ENCODE measurements at places on chromosomes 3 and 15.
A peak's percentile ranks its signal among the peaks of the same experiment; 100 is the strongest.

DNA sequence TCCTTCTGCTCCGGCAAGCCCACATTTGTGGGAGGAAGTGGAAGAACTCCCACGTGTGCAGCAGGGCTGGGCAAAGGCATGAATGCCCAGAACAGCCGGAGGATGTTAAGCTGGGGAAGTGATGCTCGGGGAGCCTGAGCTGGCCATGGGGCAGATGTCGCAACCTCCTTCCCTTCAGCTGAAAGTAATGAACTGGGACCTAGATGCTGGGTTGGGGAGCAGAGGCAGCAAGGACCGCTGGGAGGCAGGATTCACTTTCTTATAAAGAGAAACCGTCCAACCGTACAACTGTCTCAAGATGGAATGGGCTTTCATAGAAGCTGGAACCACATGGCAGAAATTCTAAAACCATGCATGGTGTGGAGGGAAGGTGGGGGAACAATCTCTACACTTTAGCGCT is 290.9 kb downstream of the OCA2 start:
- DNase-seq, result no peak

GRCh38 chr3:123130079-123130750 is 63.4 kb downstream of the PDIA5 start:
- no peak for DNase-seq

DNA sequence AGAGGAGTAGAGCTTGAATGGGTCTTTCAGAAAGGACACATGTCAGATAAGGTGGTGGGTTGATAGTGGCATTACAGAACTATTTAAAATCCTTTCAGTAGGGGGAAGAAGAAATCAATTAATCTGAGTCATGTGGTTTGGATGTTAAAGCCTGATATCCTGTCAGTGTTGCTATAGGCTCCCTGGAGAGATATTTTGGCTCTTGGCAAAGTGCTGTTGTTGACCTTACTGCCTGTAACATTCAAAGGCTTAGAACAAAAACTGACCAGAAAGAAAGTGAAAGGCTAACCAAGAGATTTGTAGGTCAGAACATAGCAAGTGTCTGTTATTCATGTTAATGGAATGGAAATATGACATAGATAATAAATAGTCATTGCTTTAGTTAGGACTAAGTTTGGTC is 552.9 kb downstream of the DIPK2A start:
- no peak for DNase-seq

DNA sequence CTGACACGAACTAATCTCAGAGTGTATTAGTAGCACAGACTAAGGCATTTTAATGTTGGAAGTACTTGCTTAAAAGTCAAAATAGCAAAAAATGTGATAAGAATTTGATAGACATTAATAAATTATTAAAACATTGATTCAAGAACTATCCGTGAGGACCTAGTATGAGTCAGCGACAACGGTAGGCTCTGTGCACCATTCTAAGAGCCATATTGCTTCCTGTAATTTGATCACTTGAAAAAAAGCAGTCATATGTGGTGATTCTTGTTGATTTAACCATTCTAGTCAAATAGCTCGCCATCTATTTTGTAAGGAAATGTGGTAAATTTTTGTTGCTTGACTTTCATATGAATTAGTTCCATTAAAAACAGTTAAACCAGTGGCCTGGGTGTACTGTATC is 534.9 kb upstream of the ARRDC4 start:
- no peak for DNase-seq

GRCh38 chr15:40925863-40926658 is 3.1 kb upstream of the DLL4 start:
- DNase-seq, result peak; percentile 22

GRCh38 chr3:187943677-187944389 is 198.6 kb upstream of the BCL6 start:
- peak; percentile 38 for DNase-seq

- no peak for DNase-seq
These were observed 534.2 kb downstream of the NSUN3 start for GRCh38 chr3:94596887-94597566.

DNA sequence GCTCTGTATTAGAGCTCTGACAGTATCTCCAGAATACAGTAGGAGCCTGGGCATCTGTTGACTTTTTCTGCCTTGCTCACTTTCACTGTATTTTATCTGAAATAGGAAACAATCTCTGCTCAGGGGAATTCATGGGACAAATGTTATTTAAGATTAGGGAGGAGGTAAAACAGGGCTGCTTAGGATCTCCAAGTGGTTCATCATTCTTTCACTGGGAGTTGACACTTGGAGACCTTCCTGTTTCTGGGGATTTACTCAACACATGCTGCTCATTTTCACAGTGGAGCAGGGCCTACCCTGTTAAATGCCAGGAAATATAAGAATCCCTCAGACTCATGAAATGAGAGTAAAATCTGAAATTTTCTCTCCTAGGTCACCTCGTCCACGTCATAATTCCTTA is 185.5 kb downstream of the GAP43 start:
- DNase-seq, result no peak

GRCh38 chr3:23785882-23786281 is 19.9 kb upstream of the UBE2E1 start:
- DNase-seq, result peak; percentile 36

- DNase-seq, result no peak
These were observed 7.3 kb downstream of the GMNC start for GRCh38 chr3:190855151-190855550.

GRCh38 chr3:43405888-43406642 is 119.7 kb downstream of the SNRK start:
- DNase-seq, result no peak

- DNase-seq, result no peak
These were observed 375.0 kb downstream of the WDR72 start for GRCh38 chr15:53384417-53384816.

DNA sequence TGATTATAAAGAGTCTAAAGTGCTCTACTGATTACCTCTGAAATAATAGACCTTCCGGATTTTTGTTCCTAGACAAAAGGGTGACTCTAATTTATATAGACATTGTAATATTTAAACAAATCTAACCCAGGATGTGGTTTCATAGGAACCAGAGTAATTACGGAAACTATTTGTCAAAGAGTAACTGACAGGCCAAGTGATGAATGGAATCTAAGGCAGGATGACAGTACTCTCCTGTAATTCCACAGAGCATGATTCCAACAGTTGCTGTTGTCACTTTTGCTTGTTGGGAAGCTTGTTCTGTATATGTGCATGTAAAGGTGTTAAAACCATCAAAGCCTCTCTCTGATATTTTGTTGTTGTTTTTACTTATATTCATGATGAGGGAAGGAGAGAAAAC is 1141.0 kb downstream of the IGSF11 start:
- no peak for DNase-seq

DNA sequence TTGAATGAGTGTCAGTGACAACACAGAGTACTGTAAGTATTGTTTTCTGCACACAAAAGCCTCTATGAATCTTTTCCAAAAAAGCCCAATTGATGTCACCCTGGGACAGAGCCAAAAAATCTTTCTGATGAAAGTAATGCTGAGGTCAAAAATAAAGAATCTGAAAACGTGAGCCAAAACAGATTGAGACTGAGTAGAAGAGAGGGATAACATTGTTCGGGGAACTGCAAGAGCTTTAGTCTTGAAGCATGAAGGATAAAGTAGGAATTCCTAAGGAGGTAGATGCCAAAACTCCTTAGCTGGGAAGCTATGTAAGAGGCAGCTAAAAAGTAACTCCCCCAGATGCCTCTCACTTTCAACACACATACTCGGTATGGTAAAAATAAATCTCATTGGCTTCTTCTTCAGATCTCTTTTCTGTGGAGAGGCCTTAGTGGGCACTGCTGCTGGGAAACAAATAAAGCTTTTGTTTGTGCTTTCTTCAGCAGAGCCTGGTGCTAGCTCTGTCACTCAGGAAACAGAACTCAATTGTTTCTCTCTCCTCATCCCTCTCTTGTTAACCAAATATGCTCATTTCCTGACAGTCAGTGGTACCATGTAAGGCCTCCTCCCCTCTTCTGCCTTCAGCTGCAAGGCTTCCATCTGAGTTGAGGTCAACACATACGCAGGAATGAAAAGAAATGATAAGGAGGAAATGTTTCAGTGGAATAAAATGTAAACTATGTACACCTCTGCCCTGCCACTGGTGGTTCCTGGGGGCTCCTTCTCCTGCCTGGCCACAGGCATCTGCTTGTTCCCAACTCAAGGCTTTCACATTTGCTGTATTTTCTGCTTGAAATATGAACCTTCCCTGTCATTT is 58.1 kb downstream of the CD200 start:
- DNase-seq, result peak; percentile 96

DNA sequence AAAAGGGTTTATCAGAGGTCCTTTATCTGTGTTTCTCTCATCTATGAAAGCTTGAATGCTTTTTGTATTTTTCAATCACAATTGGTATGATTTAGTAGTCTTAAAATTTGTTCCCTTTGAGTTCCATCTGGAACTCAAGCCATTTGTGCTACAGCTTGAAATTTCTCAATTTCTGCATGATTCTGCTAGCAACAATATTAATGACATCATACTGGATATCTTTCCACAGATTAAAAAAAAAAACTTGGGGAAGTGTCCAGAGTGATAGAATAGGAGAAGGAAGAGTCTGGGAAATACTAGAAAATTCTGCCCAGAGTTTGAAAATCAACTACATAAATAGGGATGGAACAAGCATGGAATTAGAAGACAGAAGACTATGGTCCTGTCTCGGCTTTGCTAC is 9.3 kb upstream of the FBN1 start:
- DNase-seq, result no peak

- no peak for DNase-seq
These were observed 28.1 kb downstream of the DCLK3 start for GRCh38 chr3:36736301-36736700.

GRCh38 chr3:53711387-53711786 is 134.8 kb downstream of the CHDH start:
- no peak for DNase-seq

DNA sequence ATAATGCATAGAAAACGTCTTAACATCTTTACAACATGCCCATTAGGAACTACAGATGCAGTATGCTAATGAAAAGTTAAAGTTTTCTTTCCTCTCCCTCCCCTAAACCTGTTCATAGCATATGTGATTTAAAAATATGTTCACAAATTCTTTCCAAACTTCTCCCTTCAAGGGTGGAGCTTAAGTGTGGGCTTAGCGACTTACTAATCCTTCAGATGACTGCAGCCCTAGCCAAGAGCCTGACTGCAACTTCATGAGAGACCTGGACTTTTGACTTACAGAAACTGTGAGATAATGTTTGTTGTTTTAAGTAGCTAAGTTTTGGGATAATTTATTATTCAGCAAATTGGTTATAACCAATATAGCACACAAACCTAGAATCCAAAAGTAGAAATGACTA is 22.0 kb upstream of the ANXA2 start:
- DNase-seq, result peak; percentile 49

GRCh38 chr3:172816281-172816680 is 65.8 kb downstream of the ECT2 start:
- DNase-seq, result no peak

DNA sequence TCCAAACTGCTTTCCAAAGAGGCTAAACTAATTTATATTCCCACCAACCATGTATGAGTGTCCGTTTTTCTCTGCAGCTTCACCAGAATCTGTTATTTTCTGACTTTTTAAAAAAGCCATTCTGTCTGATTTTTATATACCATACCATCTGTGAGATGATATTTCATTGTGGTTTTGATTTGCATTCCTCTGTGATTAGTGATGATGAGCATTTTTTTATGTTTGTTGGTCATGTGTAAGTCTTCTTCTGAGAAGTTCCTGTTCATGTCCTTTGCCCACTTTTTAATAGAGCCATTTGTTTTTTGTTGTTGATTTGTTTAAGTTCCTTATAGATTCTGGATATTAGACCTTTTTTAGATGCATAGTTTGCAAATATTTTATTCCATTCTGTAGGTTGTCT is 179.4 kb upstream of the ALCAM start:
- DNase-seq, result peak; percentile 34

DNA sequence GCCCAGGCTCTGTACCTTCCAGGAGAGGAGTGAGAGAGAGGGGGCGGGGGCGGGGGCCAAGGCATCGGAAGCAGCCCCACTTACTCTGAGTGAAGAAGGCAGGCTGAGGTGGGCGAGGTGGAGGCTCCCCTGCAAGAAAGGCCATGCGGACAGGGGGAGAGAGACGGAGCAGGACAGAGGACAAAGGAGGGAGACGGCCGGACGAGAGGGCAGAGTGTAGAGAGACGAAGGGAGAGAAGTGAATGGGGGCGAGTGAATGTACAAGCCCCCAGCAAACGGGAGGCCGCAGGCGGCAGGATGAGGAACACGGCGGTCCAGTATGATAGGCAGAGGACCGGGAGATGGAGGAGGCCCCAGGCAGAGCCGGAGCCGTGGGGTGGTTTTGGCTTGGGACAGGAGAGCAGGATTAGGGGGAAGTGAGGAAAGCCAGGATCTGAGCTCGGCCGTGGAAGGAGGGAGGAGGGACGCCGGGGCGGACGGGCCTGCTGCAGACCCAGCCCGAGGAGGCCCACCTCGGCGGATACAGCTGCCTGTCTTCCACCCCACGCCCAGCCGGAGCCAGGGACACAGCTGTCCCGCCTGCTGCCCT is 38.8 kb downstream of the TNK2 start:
- DNase-seq, result no peak

DNA sequence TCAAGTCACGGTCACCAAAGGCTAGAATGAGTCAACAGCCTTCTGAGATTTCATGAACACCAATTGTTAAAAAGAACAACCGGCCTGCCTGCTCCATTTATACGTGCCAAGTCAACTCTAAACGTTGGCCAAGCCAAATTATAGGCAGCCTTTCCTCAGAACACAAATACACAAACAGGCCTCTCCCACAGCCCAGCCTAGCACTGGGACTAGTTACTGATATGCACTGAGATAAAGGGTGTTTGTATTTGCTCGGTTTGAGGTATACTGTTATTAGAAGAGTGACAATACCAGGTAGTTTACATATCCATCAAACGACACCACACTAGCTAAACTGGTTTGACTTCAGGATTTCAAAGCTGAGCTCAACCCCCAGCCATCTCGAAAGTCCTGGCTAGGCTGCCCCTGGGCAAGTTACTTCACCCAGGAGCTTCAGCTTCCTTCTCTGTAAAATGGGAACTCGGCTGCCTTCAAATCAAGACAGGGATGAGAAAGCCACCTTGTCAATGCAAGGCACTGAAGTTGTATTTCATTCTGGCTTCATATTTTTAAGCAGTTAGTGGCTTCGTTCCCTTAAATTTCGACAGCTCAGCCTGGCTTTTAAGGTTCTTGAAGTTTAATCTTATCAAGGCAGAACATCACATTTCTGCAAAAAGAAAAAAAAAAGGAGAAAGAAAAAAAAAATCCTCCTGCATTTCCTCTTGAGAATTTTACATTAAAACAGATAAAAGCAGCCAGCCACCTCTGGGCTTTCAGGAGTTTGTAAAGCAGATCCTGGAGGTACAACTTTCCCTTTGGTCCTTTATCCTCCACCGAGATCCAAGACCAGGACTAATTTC is 4.0 kb downstream of the TLE3 start:
- DNase-seq, result no peak

GRCh38 chr3:197494366-197495058 is 61.3 kb downstream of the BDH1 start:
- no peak for DNase-seq

DNA sequence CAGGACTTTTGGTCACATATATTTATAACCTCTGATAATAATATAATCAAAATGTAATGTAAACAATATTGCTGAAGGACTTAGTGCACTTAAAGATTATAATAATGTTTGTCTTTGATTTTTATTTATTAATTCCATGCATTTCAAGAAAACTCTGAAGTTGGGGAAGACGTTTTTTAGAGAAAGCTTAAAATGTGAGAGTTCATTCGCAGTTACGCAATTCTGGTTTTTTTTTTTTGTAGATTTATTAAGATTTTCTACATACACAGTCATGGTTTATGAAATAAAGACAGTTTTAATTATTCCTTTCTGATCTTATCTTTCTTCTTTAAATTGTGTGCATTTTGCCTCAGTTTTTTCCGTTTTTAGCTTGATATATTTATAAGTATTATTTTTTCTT is 204.7 kb downstream of the EPHA3 start:
- no peak for DNase-seq
